ENCODE measurements at places on chromosomes 16 and 17.

GRCh38 chr16:85167589-85168537 lies 55.6 kb upstream of the CIBAR2 start:
- no peak for DNase-seq

- DNase-seq, result no peak
These were observed 2.3 kb upstream of the NPTX1 start for GRCh38 chr17:80478487-80479245.

- no peak for DNase-seq
These were observed 13.8 kb downstream of the DNAAF8 start for GRCh38 chr16:4747906-4748681.

DNA sequence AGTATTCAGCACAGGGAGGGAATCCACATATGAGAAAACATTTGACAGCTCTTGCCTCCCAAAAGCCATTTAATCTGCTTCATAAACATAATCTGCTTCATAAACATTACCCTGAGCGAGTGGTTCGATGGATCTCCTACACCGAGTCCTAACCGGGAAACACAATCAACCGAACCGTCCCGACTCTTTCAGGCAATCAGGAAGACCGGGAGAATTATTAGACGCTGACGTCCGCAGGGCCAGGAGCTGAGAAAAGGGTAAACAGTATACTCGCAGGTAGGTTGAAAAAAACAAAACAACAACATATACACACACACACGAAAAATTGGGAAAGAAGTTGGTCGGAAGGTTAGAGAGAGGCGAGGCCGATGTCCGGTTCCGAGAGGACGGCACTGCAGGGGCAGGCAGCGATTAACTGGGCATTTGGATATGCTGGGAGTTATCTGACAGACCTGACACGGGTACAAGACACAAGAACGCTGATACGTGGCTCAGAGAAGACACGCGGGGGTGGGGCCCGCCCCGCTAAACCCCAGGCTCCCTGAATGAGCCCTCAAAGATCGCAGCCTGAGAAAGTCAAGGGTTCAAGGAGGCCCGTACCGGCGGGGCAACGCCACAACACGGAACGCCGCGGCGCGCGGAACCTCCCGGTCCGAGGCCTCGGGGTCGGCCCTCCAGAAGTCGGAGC lies 585 bp downstream of the AP1G1 start:
- peak; percentile 13 for DNase-seq

DNA sequence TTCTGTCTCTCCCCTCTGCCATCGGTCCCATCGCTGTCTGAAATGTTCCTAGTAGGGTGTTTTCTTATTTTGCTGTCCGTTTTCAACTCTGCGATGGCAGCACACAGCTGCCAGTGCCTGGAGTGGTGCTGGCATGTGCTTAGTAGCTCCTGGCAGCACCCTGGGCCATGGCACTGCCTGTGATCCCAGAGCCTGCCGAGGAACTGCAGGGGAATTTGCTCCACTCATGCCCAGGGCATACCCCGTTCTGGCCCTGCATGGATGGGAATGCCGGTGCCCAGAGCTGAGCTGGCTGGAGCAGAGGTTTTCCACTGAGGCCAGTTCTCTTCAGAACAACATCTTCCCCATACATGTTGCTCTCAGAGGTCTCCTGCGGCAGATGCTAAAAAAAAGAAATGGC lies 43.1 kb downstream of the GPT2 start:
- no peak for DNase-seq

DNA sequence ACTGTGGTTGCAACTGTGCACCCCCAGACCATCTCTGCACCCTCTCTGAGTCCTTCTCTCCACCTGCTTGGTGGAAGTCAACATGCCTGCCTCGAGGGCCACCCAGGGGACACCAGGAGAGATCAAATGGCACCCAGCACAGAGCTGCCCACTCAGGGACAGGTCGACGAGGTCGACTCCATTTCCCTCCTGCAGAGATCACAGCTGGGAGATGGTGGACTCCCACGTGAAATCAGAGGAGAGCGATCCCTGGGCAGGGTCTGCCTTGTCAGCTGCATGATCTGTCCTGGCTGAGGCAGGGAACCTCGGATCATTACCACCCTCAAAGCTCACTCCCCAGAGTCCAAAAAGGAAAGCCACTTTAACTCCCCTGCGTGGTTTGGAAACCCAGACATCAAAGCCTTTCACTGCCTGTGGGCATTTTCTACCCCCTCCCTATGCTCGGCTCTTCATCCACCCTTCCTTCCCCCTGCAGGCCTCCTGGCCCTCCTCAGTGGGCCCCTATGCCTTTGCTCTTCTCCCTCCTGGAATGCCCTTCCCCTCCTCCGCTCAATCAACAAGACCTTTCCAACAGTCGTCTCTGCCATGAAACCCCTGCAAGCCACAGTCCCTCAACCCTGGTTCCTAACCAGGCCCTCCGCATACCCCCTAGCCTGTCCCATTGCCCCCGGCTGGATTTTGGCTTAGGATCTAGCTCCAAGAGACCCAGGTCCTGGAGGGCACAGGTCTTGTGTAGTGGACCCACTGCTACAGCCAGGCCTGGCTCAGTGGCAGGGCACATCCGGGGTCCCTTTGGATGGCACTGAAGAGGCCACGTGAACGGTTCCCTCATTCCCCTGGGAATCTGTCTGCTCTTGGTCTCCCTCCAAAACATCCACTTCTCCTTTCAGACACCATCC lies 103.8 kb upstream of the RPL38 start:
- no peak for DNase-seq

GRCh38 chr16:24440306-24440705 lies 99.1 kb upstream of the RBBP6 start:
- DNase-seq, result no peak

GRCh38 chr17:34447406-34447805 lies 84.4 kb upstream of the CCL1 start:
- no peak for DNase-seq

DNA sequence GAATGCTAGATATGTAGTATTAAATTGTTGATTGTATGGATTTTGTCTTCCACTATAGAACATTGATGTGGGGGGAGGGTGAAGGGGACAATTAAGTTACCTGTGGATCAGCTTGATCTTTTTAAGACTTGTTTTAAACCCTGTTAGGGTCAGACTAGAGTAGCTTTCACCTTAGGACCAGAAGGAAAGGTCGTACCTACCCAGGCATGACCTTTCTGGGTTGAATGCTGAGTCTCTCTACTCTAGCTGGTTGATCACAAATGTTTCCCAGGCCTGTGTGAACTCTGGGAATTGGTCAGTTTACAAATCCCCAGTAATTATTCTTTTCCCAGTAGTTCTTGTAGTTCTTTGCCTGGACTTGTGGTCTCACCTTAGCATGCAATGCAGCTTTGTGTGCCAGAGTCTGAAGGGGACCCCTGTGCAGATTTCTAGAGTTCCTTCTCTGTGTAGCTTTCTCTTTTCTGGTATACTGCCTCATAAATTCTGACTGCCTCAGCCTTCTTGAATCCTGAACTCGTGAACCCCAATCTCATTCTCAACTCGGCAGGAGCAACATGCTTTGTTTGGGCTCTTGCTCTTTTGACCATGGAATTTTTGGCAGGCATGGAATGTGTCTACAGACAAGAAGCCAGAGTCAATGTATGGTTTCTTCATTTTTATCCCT lies 54.1 kb downstream of the VMP1 start:
- peak; percentile 99 for DNase-seq

DNA sequence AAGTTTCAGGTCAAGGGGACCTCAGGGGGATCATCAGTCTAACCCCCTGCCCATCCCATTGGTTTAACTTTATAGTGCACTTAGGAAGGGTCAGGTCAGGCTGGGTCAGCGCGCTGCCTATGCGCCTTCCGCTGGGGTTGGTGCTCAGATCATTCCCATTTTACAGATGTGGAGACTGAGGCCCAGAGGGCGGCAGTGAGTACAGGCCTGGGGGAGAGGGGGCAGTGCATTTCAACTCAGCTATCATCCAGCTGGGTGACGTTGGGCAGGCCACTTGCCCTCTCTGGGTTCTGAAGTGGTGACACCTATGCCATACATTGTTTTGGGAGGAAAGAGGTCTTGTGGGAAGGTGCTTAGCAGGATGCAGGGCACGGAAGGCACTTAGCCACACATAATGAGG lies 127.8 kb upstream of the CDC42EP4 start:
- DNase-seq, result no peak

GRCh38 chr16:30875871-30876801 lies 17.7 kb downstream of the BCL7C start:
- no peak for DNase-seq
